Natural killer cell treated with Interleukin-12 subunit alpha and Interleukin-12 subunit beta and Interleukin-15 and Interleukin-18, amount 100 ng/mL, for 72 hours (primary cell): ENCODE measurements at places on chromosomes 5 and 9. TPM values are rescaled to one million over a fixed set of nuclear protein-coding genes. Genes with fewer than 3 reads are reported as not detected.

The MORN5 gene
- not detected for total RNA-seq

The NHP2 gene
- 139 TPM for total RNA-seq

DNA sequence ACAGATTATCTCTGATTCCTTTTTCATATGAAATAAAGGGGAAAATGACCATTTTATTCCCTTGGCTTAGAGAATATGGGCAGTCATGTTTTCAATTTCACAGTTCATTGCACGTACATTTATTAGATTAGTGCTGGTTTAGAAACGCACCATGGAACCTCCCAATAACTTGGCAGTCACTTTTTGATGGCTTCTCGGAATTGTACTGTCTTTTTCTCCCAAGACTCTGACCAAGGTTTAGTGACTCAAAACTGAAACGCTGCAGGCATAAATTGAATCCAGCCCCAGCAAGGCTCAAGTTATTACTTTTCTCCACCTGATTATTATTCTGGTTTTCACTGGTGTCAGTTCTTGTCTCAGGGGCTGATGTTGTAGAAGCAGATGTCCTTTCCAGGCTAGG is 55.6 kb upstream of the EGFLAM start:
- no peak for DNase-seq

GRCh38 chr9:15156241-15156640 is 150.8 kb downstream of the TTC39B start:
- DNase-seq: no peak

DNA sequence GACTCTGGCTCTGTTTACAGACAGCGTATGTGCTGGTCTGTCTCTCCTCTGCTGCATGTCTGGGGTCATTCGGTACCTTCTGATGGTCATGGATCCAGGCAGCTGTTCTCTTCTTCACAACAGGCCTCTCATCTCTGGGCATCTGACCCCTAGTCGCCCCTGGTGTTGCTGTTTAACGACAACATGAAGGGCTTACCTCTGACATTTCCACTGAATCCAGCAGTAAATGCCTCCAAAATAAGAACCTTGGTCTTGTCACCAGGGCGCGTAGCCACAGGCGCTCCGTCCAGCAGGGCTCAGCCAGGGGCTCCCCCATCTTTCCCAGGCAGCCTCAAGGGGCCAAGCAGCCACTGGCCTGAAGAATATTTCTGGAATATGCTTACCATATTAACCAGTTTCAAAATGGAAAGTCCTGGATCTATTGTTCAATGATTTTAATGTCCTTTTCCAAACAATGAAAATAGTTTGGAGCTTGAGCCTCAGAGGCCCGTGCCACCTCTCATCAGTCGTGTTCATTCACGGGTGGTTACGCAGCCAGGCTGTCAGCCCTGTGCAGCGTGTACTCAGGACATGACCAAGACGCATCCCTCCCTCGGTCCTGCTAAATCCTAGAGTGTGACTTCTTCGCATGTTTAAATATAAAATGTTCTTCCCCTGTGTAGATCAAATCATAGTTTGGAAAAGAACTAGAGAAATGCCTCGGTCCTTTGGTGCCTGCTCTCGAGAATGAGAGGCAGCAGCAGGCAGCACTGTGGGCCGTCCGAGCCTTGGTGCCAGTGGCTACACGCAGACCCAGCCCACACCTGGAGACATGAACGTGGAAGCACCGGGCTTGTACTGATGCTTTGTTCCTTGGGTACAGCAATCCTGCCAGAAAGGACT is 30.1 kb upstream of the LRRC14B start:
- no peak for DNase-seq
